ENCODE measurements at places on chromosomes 5 and 9. TPM values are rescaled to one million over a fixed set of nuclear protein-coding genes. Genes with fewer than 3 reads are reported as not detected.

The DDX4 gene
- not detected for total RNA-seq

The TICAM2 gene
- total RNA-seq, result 8.8 TPM

The TNFAIP8 gene
- 37.7 TPM for total RNA-seq

The OMD gene
- total RNA-seq, result 0.17 TPM

The ADRA1B gene
- 0.26 TPM for total RNA-seq

The ZNF608 gene
- total RNA-seq, result 18.0 TPM

The SLC31A1 gene
- total RNA-seq, result 44.4 TPM

The TNC gene
- 457 TPM for total RNA-seq

The TAF1L gene
- under 0.01 TPM for total RNA-seq

The AMBP gene
- 0.17 TPM for total RNA-seq
